NCI-H1417 treated with DMSO at 0.1 percent for 48 hours (cell line): ENCODE measurements at places on chromosomes 12 and 14.

DNA sequence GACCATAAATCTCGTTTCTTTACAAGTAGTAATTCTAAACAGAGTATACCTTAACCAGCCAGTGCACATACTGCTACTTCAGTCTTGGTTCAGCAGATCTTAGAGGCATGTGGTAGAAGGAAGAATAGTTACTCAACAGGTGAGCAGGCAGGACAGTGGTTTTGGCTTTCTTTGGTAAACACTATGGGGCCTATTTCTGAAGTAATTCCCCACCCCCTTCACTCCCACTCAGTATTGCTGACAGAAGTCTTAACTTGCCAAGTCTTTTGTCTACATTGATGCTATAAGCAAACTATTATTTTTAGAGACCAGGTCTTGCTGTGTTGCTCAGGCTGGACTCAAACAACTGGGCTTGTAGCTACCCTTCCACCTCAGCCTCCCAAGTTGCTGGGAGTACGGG lies 68.5 kb downstream of the FBXO34 start:
- DNase-seq, result no peak

DNA sequence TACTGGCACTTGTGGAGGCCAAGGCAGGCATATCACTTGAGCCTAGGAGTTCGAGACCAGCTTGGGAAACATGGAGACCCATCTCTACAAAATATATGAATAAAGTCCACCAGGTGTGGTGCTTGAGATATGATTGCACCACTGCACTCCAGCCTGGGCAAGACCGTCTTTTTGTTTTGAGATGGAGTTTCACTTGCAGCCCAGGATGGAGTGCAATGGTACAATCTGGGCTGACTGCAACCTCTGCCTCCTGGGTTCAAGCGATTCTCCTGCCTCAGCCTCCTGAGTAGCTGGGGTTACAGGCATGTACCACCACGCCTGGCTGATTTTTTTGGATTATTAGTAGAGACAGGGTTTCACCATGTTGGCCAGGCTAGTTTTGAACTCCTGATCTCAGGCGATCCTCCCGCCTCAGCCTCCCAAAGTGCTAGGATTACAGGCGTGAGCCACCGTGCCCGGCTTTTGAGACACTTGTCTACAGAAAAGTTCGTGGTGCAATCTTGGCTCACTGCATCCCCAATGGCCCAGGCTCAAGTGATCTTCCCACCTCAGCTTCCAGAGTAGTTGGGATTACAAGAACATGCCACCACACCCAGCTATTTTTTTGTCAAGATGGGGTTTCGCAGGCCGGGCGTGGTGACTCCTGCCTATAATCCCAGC lies 16.3 kb upstream of the ATP5F1B start:
- no peak for DNase-seq

DNA sequence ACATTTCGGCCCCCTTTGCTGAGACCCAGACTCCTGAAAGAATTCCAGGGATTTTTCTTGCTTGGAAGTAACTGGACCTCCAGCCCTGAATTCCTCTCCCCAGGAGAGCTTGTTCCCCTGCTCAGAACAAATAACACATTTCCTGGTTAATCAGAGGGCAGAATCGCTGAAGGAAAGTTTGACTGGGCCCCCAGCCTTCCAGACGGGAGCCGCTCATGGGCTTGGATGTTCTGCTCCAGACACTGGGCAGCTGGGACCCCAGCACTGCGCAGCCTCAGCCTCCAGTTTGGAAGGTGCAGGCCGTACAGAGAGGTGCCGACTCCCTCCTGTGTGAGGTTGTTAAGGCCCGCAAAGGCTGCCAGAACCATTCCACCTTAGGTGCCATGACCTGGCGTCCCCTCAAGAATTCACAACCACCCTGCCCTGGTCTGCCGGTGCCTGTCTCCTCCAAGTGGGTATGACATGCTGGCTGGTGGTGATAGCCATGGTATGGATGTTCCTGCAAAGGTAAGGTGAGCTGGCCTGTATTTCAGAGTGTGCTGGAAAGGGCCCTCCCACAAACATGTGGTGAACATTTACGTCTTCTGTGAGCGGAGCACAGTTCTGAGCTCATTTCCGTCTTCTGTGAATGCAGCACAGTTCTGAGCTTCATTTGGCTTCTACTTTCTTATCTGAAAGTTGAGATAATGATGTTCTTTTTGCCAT lies 5.1 kb upstream of the LTBP2 start:
- no peak for DNase-seq

DNA sequence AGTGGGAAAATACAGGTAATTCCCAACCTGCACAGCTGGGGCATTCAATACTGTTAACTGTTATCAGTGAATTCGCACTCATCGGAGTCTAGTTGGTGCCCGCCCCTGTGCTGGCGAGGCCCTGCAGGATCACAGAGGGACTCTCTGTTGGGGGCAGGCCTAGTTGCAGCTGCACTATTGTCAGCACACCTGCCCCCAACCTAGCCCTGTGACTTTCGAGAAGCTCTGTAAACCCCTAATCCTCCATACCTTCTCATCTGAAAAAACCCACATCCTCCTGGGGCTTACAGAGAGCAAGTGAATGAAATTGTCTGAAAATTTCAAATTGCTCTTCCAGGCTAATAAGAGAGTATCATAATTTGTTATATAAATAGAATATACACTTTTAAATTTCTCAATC lies 132.2 kb upstream of the NUDT4 start:
- no peak for DNase-seq

- no peak for DNase-seq
Observed at GRCh38 chr12:3700861-3701260, 52.0 kb downstream of the CRACR2A start.

- DNase-seq, result no peak
Observed at GRCh38 chr14:20386276-20386855, 26.9 kb downstream of the TEP1 start.

- no peak for DNase-seq
Observed at GRCh38 chr14:65321370-65321875, 91.1 kb upstream of the FUT8 start.
